Left renal pelvis (tissue), 4 donors: ENCODE measurements at places on chromosomes 2 and 18. TPM values are rescaled to one million over a fixed set of nuclear protein-coding genes. Genes with fewer than 3 reads are reported as not detected.

CLEC4F gene
- polyA plus RNA-seq = 0.15 TPM

RBFA gene
- polyA plus RNA-seq = 26.8 TPM

- DNase-seq = no peak
These were observed 213.4 kb downstream of the HNMT start for GRCh38 chr2:138177693-138178092.

GRCh38 chr18:65749841-65750240 is 971 bp upstream of the CDH7 start:
- DNase-seq = no peak

GRCh38 chr2:212814941-212815340 is 276.3 kb upstream of the ERBB4 start:
- no peak for DNase-seq

DNA sequence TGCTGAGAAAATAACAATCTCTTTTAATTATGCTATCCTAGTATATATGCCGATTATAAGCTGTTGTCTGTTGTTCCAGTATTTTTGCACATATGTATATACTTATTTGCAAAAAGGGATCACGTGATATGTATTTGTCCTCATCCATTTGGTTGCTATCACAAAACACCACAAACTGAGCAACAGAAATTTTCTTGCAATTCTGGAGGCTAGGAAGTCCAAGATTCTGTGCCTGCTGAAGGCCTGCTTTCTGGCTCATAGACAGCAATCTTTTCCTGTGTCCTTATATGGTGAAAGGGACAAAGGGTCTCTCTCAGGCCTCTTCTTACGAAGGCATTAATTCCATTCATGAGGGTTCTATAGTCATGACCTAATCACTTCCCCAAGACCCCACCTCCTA is 186.5 kb downstream of the LPIN1 start:
- DNase-seq = no peak
